ENCODE measurements at places on chromosomes 5 and 9.

GRCh38 chr9:86202338-86202882, 57.0 kb downstream of the C9orf153 start:
- peak; percentile 49 for DNase-seq

DNA sequence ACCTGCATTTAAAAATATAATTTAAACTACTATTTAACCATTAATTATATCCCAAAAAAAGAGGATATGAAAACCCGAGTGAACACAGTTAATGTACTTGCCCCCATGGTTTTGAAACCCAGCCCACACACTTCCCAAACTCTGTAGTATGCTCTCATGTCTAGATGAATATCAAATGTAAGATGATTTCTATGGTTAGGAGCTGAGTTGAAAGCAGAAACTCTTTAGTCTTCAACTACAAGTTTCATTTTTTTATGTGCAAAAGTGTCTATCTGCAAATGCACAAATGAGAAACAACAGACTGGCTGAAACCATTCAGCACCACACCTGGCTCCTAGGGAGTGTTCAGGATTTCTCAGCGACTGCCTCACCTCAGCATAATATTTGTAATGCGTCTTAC, 183.3 kb downstream of the SEMA5A start:
- no peak for DNase-seq

GRCh38 chr5:14153932-14154731, 11.0 kb downstream of the TRIO start:
- DNase-seq = no peak

GRCh38 chr5:36066540-36067210, at the start of gene UGT3A2:
UGT3A2 (minus strand) TSS chr5:36066882; CDS start chr5:36066789, 93 bp downstream.
- DNase-seq = no peak

GRCh38 chr5:127313847-127314473, 23.4 kb downstream of the MEGF10 start:
- peak; percentile 49 for DNase-seq

DNA sequence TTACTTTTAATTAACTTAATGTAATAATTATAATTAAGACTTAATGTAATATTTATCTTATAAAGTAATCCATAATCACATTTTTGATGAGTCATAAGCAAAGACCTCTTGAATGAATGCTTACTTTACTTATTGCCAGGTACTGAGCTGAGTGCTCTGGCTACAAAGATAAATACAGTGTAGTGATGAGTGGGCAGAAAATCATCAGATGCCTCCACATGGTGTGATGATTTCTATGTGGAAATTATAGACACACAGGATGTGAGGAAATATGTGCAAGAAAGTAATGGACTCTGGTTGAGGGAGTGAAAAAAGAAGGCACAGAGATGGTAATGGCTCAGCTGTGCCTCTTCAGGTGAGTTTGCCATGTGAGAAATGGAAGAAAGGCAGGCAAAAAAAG, 422.6 kb upstream of the CD180 start:
- no peak for DNase-seq

DNA sequence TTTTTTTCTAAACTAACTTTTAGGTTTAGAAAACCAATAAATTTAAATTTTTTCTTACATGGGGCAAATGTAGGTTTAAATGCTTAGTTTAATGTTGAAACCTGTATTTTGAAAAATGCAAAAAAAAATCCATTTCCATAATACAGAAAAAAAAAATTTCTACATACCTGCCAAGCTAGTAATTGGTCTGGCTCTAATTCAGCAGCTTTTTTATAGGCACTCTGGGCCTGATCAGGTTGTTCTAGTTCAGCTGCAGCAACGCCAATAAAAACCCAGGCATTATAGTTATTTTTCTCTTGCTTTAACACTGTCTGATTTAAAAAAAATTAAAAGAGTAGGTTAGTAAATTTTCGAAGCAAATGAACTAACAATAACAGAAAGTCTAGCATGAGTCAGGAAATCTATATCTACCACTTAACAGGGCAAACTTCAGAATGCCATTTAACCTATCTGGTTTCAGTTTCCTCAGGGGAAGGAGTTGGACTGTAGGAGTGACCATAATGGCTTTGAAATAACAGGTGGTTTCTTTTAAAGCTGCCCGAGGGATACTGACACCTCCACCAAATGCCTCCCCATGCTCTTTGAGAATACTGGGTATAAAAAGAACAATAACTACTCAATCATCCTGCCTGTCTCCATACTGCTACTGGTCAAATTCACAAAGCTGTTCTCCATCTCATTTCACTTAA, 11.6 kb downstream of the SKIC3 start:
- no peak for DNase-seq

DNA sequence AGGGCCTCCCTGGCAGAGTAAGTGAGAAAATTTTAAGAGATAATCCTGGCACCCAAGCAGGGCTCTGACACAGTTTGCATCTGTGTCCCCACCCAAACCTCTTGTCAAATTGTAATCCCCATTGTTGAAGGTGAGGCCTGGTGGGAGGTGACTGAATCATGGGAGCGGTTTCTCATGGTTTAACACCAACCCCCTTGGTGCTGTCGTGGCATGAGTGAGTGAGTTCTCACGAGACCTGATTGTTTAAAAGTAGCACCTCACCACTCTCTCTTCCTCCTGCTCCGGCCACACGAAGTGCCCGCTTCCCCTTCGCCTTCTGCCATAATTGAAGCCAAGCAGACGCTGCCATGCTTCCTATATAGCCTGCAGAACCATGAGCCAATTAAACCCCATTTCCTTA, 80.1 kb downstream of the FBXW11 start:
- DNase-seq = no peak

DNA sequence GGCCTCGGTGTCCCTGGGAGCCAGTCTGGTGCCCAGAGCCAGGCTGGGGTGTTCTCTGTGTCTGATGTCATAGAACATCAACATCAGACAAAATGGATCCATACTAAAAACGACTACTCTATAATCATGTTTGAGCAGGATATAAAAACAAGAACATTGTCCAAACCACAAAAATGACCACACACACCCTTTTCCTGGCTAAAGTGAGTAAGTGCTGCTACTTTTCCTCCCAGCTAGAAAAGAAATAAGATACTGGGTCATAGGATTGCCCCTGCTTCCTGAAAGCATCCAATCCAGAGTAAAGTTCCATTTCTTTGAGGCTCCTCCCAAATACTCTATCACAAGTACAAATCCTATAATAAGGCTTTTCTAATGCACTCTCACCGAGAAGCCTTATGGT, 19.7 kb upstream of the TRAF1 start:
- DNase-seq = no peak

DNA sequence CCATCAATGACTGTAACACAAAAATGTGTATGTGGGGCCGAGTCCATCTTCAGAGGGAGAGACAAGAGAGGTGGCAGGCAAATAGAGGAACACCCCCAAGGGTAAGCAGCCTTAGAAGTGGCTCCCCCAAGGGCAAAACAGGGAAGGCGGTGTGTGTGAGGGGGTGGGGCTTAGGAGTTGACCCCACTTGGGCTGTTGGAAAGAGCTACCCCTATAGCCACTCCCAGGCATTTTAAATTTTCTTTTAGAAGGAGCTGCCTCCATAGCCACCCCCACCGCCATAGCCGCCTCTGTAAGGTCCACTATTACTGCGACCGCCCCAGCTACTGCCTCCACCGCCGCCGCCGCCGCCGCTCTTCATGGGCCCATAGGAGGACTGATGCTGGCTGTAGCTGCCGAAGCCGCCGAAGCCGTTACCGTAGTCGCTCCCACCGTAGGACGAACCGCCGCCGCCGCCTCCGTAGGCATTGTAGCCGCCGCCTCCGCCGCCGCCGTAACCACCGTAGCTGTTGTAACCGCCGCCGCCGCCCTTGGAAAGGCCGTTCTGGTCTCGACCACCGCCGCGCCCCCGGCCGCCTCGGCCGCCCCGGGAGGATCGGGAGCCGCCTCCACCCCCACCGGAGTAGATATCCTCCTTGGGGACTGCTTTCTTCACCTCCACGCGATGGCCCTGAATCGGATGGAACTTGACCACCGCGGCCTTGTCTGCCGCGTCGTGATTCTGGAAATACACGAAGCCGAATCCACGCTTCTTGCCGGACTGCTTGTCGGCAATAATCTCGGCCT, 1.1 kb downstream of the HNRNPA0 start:
- peak; percentile 34 for DNase-seq

GRCh38 chr9:120713257-120714087, 798 bp downstream of the MEGF9 start:
- DNase-seq = no peak

GRCh38 chr5:13325765-13326164, 618.7 kb downstream of the DNAH5 start:
- DNase-seq = no peak

DNA sequence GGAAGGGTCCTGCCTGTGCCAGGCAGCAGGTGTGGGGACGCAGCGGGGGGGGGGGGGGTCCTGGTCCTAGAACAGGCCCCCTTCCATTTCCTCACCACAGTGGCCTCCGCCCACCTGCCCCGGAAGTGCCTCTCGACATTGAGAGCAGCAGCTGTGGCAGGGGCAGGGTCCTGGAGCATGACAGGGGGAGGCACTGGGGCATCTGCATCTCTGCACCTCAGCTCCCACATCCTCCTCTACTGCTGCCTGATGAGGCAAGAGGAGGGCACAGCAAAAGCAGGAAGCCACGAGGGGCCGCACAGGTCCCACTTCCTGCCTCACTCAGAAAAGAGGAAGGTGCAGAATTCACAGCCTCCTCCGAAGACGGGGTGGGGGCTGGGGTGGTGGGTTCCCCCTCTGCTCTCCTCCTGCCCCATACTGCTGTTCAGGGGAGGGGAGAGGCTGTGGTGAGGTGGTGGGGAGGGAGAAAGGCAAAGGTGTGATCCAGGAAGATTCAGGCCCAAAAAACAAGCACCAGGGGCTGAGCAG, 14.8 kb downstream of the AKNA start:
- peak; percentile 93 for DNase-seq

DNA sequence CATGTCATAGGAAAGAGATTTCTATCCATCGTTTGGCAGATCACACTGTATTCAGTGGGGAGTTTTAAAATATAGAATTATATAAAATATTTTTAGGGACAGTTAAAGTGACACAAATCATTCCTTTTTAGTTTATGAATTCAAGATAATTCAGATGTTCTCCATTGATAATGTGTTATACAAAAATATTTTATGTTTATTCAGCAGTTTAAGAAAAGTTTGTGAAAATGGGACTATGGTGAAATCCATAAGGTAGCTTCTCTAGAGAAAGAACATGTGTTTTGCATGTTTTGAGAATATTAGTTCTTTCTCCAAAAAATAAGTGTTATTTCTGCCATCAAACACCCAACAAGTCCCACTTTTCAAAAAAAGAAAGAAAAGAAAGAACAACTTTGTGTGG, 122.9 kb downstream of the EMB start:
- no peak for DNase-seq

GRCh38 chr5:61465066-61465465, 133.0 kb downstream of the ZSWIM6 start:
- DNase-seq = no peak

- DNase-seq = no peak
Measured at GRCh38 chr5:36704131-36704530, 97.7 kb downstream of the SLC1A3 start.

DNA sequence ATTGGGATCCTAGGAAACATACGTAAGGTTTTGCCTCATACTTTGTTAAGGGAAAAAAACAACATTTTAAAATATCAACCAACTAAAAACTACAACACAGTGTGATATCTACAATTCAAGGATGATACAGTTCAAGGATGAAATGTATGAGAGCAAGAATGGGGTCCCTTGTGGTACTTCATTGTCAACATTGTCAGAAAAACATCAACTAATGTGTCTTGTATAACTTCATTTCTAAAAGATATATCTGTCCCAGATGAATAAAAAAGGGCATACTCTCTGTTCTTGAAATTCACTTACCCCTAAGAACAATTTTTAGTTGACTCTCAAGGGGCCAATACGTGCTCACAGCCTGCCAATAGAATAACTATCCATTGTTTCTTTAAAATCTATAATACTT, 1250.5 kb downstream of the PTPRD start:
- no peak for DNase-seq

GRCh38 chr9:78354324-78354973, 57.5 kb downstream of the PSAT1 start:
- DNase-seq = no peak

- DNase-seq = no peak
Measured at GRCh38 chr5:137141779-137142178, 357.3 kb downstream of the SPOCK1 start.

- DNase-seq = no peak
Measured at GRCh38 chr9:127485995-127486394, 34.7 kb downstream of the LRSAM1 start.

DNA sequence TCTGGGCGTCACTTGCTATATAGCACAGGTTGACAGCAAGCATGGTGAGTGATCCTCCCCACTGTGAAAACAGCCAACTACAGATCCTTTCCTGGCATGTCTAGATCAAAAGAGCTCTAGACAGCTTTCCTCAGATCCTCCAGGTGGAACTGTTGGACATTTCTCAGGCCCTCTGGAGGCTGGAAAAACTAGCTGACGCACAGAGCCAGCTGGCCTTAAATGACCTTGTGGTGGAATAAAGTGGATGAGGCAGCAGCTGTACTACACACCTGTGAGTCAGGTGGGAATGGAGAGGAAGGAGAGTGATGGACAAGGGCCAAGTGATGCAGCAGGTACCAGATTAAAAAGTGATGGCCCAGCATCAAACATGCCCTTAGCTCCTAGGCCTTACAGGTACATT, 172.7 kb downstream of the TRIM32 start:
- DNase-seq = no peak

GRCh38 chr5:22709743-22710142, 143.4 kb downstream of the CDH12 start:
- no peak for DNase-seq

DNA sequence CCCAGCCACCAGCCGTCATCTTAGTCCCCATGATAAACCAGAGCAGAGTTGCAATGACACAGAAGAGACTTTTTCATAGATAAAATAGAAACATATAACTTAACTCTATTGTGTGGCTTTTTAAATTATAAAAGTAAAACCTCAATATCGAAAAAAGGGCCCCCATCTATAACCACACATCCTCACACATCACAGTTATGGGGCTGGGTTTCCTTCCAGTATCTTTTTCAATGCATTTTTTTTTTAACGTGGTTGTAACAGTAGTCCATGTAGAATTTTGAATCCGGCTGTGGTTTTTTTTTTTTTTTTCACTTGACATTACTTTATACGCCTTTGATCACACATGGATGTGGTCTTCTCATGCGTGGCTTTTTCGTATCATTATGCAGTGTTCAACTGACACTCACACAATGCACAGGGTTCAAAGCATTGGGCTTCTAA, 77.4 kb downstream of the CFAP77 start:
- DNase-seq = no peak

- DNase-seq = no peak
Measured at GRCh38 chr5:91048073-91048472, 335.0 kb downstream of the ARRDC3 start.

- DNase-seq = no peak
Measured at GRCh38 chr9:134629586-134630392, 11.8 kb upstream of the COL5A1 start.

DNA sequence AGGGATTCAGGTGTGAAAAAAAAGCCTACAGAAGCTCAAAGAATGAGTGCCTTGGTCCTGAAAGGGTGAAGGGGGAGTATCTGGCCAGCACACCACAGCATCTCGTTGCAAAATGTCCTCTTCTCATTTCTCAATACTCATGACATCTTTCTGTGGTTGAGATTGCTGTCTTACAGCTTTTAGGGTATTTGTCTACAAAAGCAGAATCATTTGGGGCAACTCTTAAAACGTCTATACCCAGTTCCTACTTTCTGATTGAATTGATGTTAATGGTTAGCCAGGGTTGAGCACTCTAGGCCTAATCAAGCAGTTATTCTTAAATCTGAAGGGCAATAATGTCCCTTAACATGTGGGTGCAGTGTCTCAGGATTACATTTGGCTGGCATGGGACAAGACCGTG, 21.2 kb upstream of the PCSK5 start:
- peak; percentile 78 for DNase-seq
